ENCODE measurements at places on chromosomes 2 and 18.

DNA sequence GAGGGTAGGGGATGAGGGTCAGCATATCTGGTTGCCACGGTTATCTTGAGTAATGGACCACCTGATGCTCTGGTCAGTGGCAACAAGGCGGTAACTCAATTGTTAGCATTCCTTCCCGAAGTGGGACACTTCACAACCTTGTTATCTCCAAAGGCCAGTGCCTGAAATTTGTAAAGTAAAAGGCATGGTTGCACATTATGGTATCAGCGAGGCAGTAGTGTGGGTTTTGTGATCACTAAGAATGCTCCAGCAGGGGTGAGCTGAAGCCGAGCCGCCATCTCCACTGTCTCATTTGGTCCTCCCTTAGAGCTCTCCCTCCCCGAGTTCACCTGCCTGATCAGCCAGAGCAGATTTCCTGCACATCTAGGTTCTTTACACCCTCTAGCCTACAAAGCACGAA, 50.5 kb upstream of the LGALSL start:
- DNase-seq, result no peak

DNA sequence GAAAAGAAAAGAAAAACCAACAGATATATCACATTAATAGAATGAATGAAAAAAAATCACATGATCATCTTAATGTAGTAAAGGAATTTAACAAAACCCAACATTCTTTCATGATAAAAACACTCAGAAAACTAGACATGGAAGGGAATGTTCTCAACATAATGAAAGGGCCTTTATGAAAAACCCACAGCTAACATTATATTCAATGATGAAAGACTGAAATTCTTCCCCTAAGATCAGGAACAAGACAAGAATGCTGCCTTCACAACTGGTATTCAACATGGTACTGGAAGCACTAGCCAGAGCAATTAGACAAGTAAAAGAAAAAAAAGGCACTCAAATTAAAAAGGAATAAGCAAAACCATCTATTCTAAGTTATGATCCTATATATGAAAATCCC, 28.5 kb upstream of the EMILIN2 start:
- no peak for DNase-seq

- no peak for DNase-seq
Measured at GRCh38 chr18:12744103-12744502, 41.3 kb downstream of the PSMG2 start.

DNA sequence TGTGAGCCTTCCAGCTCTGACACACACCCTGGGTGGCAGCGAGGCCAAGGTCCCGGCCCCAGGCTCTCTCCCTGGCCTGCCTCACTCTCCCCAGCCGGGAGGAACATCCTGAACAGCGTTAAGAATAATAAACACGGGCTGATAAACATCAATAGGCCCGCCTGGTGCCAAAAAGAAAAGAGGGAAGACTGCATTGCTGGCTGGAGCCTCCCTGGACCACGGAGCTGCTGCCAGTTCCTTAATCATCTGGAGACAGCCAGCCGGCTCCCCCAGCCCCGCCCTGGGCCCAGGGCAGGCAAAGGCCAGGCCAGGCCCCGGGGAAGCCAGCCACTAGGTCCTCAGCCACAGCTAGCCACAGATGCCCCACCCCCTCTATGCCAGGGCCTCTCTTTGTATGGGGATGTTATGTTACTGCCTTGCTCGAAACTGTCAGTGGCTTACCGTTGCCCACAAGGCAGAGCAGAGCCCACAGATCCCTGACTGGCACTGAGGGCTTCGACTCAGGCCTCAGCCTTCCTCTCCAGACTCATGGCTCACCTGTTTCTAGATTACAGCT, 293.7 kb downstream of the DYSF start:
- no peak for DNase-seq

- DNase-seq, result no peak
Measured at GRCh38 chr2:112658839-112659667, 13.3 kb downstream of the SLC20A1 start.

- DNase-seq, result no peak
Measured at GRCh38 chr2:48438266-48438665, 91.7 kb upstream of the STON1 start.

DNA sequence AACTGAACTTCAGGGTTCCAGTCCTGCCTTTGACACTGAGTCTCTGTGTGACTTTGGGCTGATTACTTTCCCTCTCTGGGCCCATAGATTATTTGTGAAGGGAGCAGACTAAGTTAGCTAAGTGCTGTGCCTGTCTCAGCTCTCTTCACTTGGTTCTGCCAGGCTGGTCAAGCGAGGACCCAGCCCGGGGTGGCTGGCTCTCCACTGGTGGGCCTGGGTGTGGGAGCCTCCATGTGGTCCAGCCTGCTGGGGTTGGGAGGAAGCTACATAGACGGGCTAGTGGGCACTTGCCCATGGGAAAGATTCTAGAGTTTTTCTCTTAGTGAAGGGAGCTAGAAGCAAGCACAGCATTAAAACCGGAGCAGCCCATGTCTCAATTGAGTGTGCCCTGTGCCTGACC, 59.0 kb downstream of the DYSF start:
- DNase-seq, result no peak

DNA sequence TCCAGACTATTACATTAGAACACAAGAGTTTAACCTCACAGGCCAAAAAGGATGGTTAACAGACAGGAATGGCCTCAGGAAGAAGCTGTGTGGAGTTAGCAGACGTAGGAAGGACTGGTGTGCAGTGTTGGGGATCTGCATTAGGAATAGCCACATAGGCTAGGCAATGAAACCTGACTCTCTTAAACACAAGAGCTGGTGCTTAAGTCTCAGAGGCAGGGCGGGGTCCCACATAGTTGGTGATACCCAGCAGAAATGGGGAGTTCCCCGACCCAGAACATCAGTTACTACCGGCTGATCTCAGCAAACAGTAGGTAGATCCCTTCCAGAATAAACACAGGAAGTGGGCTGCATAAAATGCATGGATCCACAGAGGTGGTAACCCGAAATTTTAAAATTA, 64.1 kb downstream of the CCDC93 start:
- no peak for DNase-seq

DNA sequence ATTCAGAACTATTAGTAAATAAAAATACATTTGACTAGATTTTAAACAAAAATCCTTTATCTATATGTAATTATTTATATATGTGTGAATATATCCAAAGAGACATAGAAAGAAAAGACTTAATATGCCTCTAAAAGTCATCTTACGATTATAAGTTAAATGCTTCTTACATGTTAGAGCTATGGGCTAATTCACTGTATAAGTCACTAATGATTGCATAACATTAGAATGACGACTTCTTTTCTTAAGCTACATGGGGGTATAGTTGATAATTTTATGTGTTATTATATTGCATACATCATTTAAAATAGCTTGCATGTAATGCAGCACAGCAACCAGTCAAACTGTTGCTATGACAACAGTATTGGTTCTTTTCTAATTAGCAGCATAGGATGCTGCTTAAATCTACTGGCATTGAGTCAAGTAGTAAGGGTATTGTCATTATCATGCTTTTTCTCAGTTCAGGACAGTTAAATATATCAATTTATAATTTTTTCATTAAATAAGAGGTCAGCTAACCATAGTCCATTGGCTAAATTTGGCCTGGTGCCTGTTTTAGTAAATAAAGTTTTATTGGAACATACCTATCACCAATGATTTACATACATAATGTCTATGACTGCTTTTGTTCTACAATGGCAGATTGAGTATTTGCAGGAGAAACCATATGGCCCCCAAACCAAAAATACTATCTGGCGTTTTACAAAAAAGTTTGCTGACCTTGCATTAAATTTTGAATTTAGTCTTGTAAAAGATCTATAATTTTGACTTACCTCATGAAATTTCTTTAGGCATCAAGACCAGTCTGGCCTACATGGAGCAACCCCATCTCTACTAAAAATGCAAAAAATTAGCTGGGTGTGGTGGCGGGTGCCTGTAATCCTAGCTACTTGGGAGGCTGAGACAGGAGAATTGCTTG, 207.7 kb upstream of the ZSWIM2 start:
- DNase-seq, result no peak

- no peak for DNase-seq
Measured at GRCh38 chr2:143219266-143219665, 90.0 kb downstream of the ARHGAP15 start.

GRCh38 chr18:24735624-24736231, 275.3 kb downstream of the HRH4 start:
- no peak for DNase-seq

- no peak for DNase-seq
Measured at GRCh38 chr2:102000813-102001766, 9.3 kb downstream of the IL1R2 start.

- no peak for DNase-seq
Measured at GRCh38 chr2:115484983-115485382, 1042.5 kb downstream of the DPP10 start.

DNA sequence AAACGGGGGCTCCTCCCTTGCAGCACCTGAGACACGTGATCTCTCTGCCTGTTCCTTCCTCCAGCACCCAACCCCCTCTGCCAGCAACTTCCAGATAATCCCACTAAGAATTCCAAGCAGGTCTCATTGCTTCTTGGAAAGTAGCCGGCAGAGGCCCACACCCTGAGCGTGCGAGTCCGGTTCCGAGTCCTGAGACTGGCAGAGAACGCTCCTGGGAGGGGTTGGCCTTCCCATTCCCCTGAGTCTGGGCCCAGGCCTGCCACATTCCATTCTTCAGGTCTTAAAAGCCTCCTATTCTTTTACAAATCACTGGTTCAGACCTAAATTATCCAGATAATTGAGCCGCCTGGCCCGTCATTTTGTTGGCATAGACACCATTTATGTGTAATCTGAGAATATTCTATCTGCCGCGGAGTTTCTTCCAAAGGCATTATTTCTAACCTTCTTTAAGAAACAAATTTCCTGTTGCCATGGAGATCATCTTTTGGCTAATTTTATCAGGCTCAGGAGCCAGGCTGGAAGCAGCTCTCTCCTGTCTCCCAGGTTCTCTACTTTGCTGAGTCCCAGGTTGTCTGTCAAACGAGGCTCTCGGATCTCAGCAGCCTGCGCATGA, 165.4 kb downstream of the MYCN start:
- no peak for DNase-seq

GRCh38 chr18:46821856-46822711, 65.2 kb upstream of the ST8SIA5 start:
- no peak for DNase-seq

DNA sequence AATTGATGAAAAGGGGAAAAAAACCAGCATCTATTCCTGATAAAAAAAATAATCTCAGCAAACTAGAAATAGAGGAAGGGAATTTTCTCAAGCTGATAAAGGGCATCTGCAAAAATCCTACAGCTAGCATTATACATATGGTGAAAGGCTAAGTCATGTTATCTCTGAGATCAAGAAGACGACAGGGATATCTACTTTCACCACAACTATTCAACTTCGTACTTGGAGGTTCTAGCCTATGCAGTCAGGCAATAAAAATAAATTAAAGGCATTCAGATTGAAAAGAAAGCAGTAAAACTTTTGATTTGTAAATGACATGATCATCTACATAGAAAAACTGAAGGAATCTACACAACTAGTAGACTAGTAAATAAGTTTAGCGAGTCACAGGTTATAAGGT, 58.2 kb downstream of the CAB39 start:
- no peak for DNase-seq

Data from stimulated activated CD4-positive, alpha-beta T cell treated with anti-CD3 and anti-CD28 coated beads, TNF-alpha, amount 100 ng/mL, for 4 hours (primary cell).